ENCODE measurements at places on chromosomes 1 and 21. TPM values are rescaled to one million over a fixed set of nuclear protein-coding genes. Genes with fewer than 3 reads are reported as not detected.

DNA sequence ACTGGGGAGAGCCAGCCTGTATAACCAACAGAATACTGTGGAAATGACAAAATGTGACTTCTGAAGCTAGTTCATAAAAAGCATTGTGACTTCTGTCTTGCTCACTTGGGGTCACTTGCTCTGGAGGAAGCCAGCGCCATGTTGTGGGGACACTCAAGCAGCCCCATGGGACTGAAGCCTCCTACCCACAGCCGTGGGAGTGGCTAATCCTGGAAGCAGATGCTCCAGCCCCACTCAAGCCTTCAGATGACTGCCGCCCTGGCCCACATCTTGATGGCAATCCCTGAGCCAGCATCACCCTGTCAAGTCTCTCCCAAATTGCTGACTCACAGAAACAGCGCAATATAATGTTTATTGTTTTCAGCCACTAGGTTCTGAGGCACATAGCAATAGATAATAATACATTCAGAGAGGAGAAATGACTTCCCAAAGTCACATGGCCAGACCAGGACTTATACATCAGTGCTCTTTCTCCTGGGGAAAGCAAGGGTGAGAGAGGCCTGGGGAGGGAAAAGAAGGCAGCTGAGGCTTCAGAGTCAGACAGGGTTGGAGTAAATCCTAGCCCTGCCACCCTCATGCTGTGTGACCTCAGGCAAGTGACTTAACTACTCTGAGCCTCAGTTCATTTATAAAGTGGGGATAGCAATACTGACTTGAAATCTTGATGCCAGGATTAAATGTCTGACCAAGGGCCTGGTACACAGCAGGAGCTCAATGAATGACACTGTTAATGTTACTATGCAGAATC is 5.0 kb upstream of the TNFRSF8 start:
- no peak for DNase-seq

GRCh38 chr1:197463142-197463541 is 195.1 kb downstream of the CRB1 start:
- DNase-seq = no peak

DNA sequence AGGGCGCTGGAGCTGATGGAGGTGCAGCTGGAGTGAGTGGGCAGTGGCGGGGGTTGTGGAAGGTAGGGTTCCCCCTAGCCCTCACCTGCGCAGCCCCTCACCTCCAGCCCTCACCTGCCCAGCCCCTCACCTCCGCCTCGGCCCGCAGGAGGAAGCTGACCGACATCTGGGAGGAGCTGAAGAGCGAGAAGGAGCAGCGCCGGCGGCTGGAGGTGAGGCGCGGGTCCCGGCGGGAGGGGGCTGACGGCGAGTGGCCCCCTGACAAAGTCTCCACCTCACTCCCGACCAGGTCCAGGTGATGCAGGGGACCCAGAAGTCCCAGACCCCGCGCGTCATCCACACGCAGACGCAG is 2.7 kb downstream of the EVA1B start:
- DNase-seq = no peak

GRCh38 chr1:2275796-2276536 is 47.8 kb downstream of the SKI start:
- DNase-seq = no peak

DNA sequence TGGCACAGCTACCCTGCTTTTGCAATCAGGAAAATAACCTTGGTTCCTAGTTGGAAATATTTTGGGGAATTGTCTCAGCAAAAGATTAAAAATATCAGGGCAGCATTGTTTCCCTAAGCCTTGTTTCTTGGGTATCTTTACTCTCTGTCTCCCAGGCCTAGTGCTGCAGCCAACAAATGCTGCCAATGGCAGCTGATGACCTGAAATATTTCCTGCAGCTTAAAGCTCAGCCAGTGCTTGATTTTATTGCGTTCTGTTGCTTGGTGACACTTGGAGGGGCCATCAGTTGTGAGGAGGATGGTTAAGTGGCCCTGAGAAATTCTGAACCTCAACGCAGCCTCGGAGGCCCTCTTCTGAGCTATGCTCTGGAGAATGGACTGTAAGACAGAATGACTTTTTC is 59.4 kb upstream of the B3GALT5 start:
- no peak for DNase-seq

GRCh38 chr1:217674028-217674729 is 43.0 kb downstream of the SPATA17 start:
- no peak for DNase-seq

DNA sequence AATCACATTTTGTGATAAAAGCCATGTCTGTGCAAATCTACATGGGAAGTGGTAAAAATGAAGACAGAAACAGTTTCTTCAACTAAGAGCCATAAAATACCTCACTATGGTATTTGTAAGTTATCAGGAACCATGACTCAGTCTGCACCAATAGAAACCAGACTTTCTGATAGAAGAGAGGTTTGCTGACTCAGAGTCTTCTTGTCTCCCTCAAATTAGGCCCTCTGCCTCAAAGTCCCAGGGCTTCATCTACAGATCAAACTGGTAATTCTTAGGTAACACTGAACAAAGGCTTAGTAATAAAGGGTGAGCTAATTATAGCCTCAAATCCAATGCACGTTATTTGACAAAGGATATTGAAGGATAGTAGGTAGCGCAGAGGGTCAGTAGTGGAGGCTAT is 30.9 kb upstream of the SSX2IP start:
- peak; percentile 26 for DNase-seq

DNA sequence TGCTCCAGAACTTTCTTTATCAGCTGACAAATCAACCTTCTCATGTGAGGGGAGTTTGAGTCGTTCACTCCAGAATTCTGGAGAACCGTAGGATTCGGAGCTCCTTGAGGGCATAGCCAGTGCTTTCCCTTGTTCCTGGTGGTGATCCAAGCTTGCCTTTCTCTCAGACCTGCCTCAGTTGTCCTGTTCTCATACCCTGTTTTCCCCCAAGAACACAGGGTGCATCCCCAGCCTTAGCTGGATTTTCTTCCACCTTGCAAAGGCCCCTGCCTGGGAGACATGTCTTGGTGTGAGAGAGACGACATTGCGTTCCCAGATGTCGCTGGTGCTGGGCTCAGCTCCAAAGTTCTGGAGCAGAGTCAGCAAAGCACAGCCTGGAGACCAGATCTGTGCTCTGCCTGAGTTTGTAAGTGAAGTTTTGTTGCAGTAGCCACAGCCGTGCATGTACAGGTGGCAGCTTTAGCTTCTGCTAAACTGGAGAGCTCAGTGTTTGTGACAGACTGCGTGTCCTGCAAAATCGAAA is 40.0 kb downstream of the ABCG1 start:
- DNase-seq = no peak

Gene C1QTNF12
- not detected for total RNA-seq

Gene MAP10
- total RNA-seq = 8.9 TPM

Gene CHIA
- total RNA-seq = not detected

Gene FOXO6
- total RNA-seq = 0.80 TPM

Gene TPTE
- total RNA-seq = 5.9 TPM

Gene PLA2G2A
- not detected for total RNA-seq

Gene S1PR1
- 0.63 TPM for total RNA-seq

Gene IVL
- 0.06 TPM for total RNA-seq

Gene PDC
- total RNA-seq = not detected
